K562 (cell line): ENCODE measurements at places on chromosomes 6 and 20.

GRCh38 chr6:37103169-37104039 is 66.5 kb upstream of the PIM1 start:
- peak; percentile 96 for DNase-seq

GRCh38 chr6:128421788-128422187 is 98.6 kb downstream of the PTPRK start:
- DNase-seq: no peak

GRCh38 chr6:144075187-144075586 is 20.2 kb downstream of the SF3B5 start:
- no peak for DNase-seq

DNA sequence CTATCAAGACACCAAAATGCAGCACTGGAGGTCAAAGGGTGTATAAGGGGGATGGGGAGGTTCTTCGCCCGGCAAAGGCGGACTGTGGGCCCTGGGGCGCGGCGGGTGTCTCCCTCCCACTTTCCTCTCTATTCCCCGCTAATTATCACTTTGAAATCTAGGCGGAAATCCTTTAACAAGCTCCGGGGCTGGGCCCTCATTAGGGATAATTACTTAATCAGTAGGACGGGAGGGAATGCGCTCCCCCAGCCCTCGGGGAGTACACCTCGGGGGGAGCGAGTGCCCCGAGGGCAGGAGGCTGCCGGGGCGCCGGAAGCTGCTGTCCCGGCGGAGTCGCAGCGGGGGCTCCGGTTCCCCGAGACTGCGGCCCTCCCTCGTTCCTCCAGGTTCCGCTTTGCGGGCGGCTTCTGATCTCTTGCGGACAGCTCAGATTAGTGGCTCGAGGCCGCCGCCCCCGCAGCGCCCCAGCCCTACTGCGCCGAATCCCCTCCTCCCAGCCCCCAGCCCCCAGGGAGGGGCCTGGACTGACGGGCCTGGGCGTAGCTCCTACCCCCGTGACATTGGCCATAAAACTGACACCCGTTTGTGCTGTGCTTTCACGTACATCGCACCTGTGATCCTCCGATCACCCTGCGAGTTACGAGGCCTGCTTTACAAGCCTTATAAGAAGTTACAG is 14.7 kb downstream of the MUCL3 start:
- peak; percentile 92 for DNase-seq

- DNase-seq: peak; percentile 55
These were observed 65.2 kb downstream of the CDS2 start for GRCh38 chr20:5191829-5192569.

GRCh38 chr6:24454452-24454851 is 34.9 kb downstream of the GPLD1 start:
- DNase-seq: peak; percentile 26

DNA sequence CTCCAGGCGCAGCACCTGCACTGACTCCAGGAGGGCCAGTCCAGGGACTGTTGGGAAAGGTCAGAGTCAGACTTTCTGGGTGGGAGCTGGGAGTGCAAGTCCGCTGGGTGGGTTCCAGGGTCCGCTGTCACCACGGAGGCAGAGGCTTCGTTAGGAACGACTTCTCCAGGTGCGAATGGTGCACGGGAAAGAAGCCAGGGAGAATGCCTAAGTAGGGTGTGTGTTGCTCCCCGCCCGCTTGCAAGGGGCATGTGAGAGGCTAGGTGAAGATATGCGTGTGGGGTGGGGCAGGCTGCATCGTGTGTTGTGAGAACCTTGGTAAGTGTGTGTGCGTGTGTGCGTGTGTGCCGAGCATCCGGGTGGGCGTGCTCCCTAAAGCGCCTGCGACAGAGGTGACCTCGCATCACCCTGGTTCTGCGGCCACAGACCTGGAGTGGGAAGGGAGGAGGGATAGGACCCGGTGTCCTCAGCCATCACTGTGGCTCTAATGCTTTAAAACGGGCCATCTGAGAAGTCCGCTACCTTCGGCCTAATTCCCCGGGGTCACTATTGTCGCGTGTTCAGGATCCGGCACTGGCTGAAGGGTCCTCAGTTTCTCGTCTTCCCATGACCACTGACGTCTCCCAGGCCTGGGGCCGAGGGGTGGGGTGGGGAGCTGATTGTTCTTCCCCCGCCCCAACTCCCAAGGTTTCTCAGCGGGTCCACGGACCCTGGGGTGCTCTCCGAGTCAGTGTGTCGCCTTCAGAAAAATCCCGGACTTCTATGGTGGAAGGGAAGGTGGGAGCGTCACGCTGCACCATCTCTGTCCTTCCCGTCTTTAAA is 6.1 kb downstream of the SLC32A1 start:
- DNase-seq: no peak

GRCh38 chr20:58956078-58956477 is 25.0 kb upstream of the NELFCD start:
- no peak for DNase-seq

GRCh38 chr20:35238170-35238569 is 11.7 kb downstream of the MMP24 start:
- no peak for DNase-seq

GRCh38 chr20:58826271-58826670 is 24.4 kb downstream of the GNAS-AS1 start:
- DNase-seq: no peak

DNA sequence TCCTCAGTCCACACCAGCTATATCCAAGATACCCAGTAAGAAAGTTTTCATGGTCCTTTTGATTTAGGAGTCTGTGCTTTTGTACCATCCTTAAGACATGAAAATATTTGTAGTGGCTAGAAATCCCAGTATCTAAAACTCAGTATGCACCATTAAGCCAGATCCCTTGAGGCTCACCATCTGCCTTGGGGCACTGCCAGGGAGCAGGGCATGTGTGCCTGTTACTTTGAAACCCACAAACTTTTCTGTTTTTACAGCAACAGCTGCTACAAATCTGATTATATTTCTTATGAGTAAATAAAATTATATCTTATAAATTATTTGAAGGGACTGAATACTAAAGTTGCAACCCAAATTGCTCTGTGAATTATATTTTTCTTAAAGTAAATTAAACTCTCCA is 290.5 kb upstream of the MANEA start:
- no peak for DNase-seq

- no peak for DNase-seq
These were observed 88.3 kb downstream of the DLL1 start for GRCh38 chr6:170202416-170203135.

DNA sequence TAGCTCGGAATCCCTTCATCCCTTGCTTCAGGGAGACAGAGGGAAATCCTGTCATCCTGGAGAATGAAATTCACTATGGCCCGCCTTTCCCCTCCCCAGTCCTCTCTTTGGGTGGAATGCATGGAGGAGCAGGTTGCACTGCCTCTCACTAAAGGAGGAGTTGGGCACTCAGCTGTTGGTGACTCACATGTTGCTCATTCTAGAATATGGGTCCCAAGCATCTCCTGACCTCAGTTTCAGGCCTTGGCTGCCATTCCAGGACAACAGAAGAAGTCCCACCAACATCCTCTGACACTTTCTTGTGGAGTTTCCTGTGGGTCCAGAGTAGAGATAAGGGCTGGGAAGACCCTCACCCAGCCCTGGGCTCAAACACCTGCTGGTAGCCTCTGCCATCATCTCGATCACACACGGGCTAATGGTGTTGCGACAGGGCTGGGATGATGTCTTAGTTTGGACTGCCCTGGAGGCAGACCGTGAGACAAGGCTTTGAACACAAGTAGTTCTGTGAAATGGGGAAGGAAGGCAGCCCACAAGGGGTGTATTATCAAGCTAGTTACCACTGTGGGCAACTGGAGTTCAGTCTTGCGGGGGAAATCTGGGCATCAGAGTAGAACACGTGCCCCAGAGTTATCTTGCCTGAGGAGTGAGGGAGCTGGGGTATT is 52.4 kb upstream of the RNF24 start:
- no peak for DNase-seq

GRCh38 chr6:133764008-133764753 is 124.7 kb upstream of the TCF21 start:
- DNase-seq: no peak

GRCh38 chr20:46850416-46850815 is 44.2 kb upstream of the EYA2 start:
- DNase-seq: no peak

- DNase-seq: no peak
These were observed 183.2 kb downstream of the HIVEP2 start for GRCh38 chr6:142761756-142762155.

DNA sequence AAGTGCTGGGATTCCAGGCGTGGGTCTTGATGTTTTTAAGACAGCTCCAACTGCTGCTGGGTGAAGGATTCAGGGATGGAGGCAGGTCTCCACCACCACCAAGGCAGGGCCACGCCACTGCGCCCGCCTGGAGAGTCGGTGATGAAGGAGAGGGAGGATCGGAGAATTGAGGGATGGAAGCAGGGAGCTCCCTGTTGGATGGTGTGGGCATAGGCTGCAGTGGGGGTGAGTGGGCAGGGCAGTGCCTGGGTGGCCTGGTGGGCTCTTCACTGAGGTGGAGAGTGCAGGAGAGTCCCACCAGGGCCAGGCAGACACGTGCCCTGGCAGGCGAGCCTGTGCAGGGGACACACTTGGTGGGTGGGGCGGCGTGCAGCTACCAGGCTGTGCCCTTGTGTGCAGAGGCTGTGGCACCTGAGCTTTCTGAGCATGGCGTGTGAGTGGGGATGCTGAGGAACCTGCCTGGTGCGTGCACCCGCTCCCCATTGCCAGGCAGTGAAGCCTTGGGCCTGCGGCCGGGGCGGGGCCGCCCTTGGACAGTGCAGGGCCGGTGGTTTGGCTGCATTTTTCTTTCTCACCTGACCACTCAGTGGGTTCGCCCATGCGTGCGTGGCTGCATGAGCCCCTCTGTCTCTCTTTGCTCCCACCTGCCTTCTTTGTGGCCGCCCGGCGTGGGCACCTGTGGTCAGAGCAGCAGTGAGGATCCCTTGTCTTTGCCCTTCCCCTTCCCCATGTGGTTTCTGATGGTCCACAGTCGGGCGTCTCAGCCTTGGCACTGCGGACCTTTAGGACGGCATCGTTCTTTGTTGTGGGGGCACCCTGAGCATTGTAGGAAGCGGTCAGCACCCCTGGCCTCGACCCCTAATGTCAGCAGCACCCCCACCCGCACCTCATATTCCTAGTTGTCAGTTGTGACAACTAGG is 11.3 kb downstream of the RBM38 start:
- DNase-seq: no peak

- DNase-seq: no peak
These were observed 40.2 kb upstream of the TRAM2 start for GRCh38 chr6:52617087-52617486.

DNA sequence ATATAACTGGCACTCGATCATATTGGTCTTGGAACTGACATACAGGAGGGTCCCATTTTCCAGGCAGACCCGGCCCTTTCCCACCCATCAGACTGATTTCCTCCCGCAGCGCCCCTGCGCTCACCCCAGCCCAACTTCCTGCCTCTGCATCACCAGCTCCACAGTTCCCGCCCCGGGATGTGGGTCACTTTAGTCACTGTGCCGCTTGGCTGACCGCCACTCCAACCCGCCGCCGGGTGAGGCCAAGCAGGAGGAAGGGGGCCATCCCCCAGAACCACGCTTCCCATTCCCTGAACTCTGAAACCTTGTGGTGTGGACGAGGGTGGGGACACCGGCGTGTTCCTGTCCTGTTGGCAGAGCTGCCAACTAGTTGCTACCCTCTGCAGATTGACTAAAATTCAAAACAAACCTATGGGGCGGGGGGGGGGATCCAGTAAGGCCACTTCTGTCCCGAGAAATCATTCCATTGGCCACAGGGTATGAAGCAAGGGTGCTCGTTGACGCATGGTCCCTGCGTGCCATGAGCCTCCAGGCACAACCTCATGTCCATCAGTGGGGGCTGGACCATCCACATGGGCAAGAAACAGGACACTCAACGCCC is 12.3 kb downstream of the TGM2 start:
- DNase-seq: no peak

DNA sequence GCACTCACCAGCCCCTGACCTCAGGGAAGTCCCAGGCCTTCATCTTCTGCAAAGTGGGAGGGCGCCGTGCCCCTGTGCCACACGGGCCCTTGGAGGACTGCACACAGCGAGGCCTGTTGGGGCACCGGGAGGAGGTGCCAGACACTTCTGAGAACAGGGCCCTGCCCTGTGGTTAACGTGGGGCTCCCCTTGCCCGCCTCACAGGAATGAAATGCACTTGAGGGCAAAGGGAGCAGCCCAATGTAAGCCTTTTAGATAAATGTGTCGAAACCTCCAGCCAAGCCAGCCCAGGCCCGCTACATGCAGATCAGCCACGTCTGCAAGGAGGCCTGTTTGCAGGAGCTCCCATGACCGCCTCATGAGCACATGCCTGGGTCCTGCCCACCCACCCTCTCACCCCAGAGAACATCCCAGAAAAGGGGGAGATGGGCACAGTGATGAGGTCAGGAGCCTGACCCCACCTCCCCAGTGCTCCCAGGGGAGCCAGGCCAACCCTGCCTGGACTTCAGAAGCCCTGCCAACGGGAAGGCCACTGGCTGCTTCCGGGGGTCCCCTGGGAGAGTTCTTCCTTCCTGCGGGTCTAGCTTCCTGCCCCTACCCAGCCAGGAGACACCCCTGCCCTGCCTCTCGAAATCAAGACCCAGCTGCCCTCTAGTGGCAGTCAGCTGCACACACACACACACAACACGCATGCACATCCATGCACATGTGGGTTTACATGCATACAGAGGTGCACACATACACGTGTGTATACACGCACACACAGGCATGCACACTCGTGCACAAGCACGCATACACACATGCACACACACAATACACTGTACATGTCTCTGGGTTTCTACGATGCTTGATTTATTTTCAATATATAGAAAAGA is 178.7 kb downstream of the TAF4 start:
- peak; percentile 71 for DNase-seq

- no peak for DNase-seq
These were observed 51.4 kb downstream of the ZDHHC14 start for GRCh38 chr6:157432231-157432891.

GRCh38 chr20:54688476-54688875 is 213.1 kb downstream of the DOK5 start:
- DNase-seq: no peak

- peak; percentile 95 for DNase-seq
These were observed 36.6 kb upstream of the LTV1 start for GRCh38 chr6:143806282-143807102.

DNA sequence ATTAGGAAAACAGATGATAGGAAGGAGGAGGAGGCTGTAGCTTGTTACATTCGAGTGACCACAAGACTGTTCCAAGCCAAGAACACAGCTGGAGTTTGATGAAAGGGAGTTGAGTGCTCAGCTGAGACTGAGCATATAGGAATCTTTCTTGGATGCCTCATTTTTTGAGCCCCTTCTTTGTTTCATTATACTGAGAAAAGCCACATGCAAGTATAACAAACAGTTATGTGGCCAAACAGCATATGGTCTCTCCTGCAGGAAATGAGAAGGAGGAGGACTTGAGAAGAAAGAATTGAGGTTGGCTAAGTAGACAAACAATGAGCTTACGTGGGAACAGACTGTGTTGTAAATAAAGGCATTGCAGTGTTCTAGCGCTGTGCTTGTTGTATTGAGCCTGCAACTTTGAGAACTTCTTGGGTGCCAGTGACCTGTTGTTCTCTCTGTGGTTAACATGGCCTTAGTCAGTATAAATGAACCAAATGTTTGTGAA is 78.3 kb downstream of the AKAP7 start:
- no peak for DNase-seq

GRCh38 chr6:159493231-159493897 is 199.7 kb downstream of the SOD2 start:
- no peak for DNase-seq
